ENCODE measurements at places on chromosomes 1 and 21.

- DNase-seq = no peak
These were observed 8.9 kb upstream of the PCBP3 start for GRCh38 chr21:45634511-45635183.

DNA sequence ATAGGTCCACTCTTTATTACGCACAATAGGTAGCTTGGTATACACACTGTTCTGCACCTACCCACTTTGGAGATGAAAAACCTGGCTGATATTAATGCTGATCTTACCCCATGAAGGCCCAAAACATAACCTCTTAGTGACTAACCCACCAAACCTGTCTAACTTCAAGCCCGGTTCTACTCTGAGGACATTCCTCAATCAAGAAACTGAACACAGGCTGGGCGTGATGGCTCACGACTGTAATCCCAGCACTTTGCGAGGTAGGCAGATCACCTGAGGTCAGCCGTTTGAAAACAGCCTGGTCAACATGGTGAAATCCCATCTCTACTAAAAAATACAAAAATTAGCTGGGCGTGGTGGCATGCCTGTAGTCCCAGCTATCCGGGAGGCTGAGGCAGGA, 50.5 kb downstream of the EYA3 start:
- no peak for DNase-seq

GRCh38 chr1:69835955-69836354, 268.2 kb downstream of the LRRC7 start:
- DNase-seq = no peak

GRCh38 chr1:116525440-116525839, 45.4 kb downstream of the CD58 start:
- no peak for DNase-seq

- no peak for DNase-seq
These were observed 92.1 kb downstream of the NAV1 start for GRCh38 chr1:201631037-201631436.

GRCh38 chr1:19689856-19690255, 25.2 kb downstream of the HTR6 start:
- no peak for DNase-seq

DNA sequence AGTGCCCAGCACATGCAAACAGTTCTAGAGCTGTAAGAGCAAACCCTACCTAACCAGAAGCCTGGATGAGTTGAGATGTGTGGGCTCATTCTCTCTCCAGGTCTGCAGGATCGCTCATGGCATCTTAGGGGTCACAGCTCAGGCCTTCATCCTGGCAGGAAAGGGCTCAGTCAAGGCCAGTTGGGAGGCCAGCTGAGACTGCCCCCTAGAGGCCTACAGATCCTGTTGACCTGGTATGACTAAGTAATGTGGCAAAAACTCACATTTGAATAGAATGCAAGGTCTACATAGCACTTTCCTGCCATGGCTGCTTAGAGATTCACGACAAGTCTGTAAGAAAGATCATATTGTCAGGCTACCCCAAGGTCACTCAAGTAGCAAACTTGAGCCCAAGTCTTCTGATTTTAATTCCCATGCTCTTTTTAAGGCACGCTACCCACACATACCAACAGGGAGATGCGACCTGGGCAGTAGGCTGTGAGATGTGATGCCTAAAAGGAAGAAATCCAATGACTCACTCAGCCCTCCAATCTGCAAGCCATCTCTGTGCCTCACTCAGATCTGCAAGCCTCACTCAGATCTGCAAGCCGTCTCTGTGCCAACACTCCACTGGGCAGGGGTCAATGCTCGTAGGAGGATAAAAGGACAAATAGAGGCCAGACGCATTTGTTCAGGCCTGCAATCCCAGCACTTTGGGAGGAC, 5.1 kb upstream of the CAPN8 start:
- DNase-seq = no peak

GRCh38 chr1:163054181-163054591, 15.0 kb upstream of the RGS4 start:
- DNase-seq = no peak

- DNase-seq = no peak
These were observed 16.6 kb upstream of the DISP3 start for GRCh38 chr1:11462224-11462923.

DNA sequence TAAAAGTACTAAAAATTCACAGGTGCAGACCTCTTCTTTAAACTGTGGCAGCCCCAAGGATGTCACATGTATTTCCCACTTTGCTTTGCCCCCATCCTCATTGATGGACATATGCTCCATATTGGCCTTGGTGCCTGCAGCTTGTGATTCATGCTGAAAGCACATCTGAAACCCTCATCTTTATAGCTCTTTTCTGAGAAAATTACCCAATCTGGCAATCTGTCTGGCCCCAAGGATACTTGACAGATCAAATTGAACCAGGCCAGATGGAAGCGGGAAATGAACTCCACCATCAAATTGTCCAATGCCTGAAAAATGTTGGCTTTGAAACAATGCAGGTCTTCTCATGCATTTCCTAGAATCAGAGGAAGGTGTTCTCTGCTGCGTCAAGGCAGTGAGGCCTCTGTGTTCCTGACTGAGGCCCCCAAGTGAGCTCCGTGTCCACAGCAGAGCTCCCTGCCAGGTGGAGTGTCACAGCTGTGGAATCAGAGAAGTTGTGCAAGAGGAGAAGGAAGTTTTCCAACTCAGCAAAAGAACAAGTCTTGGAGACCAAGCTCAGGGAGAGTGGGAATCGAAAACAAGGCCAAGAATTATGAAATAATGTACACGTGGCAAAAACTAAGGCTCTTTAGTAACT, 323.7 kb downstream of the PLPP3 start:
- DNase-seq = no peak

DNA sequence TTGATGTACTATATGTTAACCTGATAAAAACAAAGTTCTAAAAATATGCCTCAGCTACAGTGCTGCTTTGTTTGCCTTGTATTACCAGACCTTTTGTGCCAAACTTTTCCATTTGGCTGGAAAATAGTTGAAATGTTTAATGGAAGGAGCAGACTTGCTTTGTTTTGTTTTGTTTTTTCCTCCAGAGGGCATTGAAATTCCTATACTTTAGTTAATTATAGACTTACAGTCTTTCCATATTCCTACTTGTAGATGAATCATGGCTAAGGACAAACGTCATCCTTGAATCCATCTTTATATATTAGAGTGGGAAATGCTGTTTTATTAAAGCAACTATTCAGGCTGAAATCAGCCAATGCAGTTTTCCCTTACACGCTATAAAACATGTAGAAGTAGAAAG, 6.7 kb downstream of the CAP1 start:
- no peak for DNase-seq

GRCh38 chr1:208235982-208236761, 8.0 kb downstream of the PLXNA2 start:
- DNase-seq = no peak

- no peak for DNase-seq
These were observed 15.2 kb upstream of the PGBD2 start for GRCh38 chr1:248890549-248891498.

- DNase-seq = no peak
These were observed 65.1 kb downstream of the COL18A1 start for GRCh38 chr21:45470087-45470515.

GRCh38 chr1:63752176-63752575, 21.6 kb upstream of the ROR1 start:
- no peak for DNase-seq

- no peak for DNase-seq
These were observed 1644.0 kb upstream of the B3GALT2 start for GRCh38 chr1:194830387-194830786.

DNA sequence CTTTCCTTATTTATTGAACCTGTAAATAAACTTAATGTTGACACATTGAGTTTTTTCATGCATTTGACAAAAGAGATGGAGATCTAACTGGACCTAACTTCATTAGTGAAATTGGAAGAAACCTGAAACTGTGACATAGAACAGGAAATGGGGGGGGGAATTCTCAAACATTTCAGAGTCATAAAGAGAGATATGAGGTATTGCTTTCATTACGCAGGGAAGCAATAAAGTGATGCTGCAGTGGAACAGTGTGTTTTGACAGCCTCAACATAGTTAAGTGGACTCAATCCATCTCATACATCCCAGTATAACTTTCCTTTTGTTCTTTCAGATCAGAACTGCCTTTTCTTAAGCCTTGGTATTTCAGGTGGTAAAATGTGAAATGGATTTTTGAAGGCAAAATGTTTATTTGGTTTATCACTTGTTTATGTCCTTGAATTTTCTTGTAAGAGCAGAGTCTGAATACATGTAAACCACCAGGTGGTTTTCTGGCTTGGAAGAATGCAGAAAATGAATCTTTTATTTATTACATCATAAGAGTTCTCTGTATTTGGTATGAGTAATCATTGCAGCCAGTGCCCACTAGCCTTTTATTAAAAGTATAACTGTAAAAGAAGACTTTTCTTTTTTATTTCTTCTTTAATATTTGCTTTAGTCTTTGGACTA, 132.5 kb downstream of the ZNF326 start:
- no peak for DNase-seq

- no peak for DNase-seq
These were observed 89.0 kb downstream of the UBE2U start for GRCh38 chr1:64292399-64292798.

GRCh38 chr1:6248932-6249738, 5.2 kb downstream of the HES3 start:
- no peak for DNase-seq

DNA sequence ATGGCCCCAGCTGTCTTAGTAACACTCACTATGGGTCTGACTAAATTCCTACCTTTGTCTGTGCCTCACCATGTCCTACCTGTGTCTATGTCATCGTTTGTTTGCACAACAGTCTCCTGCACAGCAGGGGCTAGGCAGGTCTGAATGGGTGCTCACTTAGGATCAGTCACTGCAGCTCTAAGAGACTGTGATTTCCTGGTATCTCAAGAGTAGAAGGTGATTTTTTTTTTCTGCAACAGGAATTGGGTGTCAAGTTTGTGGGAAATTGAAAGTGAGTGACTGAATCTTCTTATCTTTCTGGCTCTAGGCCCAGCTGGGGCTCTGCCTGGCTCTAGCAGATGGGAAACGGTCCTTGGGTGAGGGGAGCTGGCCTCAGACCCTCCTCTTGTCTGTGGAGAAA, 46.4 kb upstream of the TRABD2B start:
- no peak for DNase-seq

GRCh38 chr1:74779750-74780149, 46.8 kb downstream of the TYW3 start:
- no peak for DNase-seq
